Heart right ventricle (tissue), 16 donors: ENCODE measurements at places on chromosomes 5 and 9. TPM values are rescaled to one million over a fixed set of nuclear protein-coding genes. Genes with fewer than 3 reads are reported as not detected.

DNA sequence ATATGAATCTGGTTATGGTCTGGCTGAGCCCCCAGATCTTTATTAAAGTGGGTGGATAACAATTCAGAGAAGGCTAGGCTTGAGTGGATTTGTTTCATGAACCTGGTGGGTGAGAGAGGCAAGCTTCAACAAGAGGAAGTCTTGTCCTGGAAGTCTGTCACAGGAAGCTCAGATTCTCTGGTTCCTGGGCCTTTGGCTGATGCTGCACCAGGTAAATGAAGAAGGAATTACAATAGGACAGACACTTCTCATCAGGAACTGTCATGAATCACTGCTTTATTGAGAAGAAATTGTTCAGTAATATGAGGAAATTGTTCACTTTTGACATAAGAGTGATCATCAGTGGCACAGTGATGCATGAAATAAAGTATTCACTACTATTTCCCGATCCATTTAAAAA, 167.6 kb upstream of the ELL2 start:
- no peak for DNase-seq

- DNase-seq, result no peak
These were observed 447.2 kb downstream of the PDE4D start for GRCh38 chr5:59446356-59446755.

DNA sequence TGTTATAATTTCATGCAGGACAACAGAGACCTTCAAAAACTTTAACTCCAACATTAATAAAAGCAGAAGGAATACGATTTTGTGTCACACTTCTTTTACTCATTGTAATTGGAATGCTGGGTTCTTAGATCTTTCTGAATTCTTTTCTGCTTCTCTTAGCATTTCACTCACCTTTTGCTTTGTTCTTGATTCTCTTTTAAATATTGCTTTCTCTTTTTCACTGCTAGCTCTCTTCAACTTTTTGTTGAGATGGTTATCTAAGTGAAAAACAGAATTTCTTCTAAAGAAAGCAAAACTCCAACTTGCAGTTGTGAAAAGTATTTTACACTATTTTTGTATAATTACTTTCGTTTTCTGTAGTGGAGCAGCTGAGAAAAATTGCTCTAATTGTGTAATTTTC, 212.6 kb upstream of the KIF2A start:
- DNase-seq, result no peak

- no peak for DNase-seq
These were observed 111.8 kb upstream of the TLE1 start for GRCh38 chr9:81801190-81801589.

DNA sequence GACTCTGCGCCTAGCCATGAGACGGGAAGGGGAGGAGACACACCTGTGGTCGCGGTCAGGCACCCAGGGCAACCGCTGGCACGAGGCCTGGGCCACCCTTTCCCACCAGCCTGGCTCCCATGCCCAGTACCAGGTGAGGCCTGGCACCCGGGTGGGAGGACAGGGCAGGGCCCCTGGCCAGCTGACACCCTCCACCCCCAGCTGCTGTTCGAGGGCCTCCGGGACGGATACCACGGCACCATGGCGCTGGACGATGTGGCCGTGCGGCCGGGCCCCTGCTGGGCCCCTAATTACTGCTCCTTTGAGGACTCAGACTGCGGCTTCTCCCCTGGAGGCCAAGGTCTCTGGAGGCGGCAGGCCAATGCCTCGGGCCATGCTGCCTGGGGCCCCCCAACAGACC, 5.0 kb downstream of the MAMDC4 start:
- no peak for DNase-seq

DNA sequence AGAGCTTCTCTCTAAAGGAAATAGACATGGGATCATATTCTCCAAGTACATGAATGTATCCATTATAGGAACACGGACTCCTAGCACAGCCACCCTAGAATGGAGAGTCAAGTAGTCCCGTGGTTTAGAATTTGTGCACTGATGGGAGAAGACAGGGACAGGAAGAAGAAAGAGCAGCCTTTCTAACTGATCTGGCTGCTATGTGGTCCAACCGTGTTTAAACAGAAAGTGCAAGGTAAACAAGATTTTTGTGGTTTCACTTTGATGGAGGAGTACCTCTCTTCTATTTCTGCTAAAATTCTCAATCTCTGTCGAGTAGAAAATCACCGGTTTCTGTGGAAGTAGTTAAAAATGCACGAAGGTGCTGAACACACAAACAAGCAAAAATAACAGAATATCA, 171.3 kb downstream of the ST8SIA4 start:
- no peak for DNase-seq

- no peak for DNase-seq
These were observed 4.5 kb downstream of the PDE6A start for GRCh38 chr5:149940077-149940574.

DNA sequence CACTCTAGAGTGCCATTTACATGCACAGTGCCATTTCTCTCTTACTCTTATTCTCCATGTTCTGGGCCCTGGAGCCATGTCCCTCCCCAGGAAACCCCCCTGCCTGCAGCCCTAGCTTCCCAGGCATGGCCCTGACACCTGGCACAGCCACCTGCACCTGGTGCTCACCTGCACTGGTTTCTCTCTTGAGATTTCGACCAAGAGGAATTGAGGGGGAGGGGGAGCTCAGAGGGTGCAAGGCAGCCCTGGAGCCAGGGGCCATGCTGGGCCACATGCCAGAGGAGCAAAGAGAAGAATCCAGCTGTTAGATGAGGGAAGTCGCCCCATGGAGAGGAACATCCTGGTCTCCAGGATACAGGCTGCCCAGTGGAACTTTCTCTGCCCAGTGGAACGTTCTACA, 65.0 kb upstream of the RAPGEF1 start:
- DNase-seq, result no peak

DNA sequence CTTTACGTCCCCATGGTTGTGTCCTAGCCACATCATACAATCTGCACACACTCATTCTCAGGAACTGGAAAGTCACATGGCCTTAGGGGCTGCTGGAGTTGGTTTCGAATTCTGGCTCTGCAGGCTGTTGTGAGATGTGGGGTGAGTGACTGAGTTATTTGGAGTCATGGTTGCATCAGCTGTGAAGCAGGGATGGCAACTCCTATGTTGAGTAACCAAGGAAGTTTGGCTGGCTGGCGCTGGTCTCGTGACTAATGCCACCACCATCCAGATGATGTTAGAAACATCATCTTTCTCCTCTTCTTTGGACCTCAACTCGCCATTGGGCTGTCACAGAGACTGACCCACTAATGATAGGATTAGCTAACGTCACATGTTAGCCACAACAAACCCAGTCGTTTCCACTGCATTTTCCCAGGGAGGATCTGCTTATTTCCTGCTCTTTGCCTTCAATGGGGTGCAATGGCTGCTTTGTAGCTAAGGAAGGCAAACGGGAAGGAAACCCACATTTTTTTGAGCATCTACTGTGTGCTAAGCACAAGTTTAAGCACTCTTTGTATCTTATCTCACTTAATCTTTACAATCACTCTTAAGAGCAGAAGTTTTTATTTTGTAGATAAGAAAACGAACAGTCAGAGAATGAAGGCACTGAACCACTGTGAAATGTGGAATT, 78.1 kb upstream of the UBTD2 start:
- no peak for DNase-seq

The PCDHGC4 gene
- 2.8 TPM for total RNA-seq

The STX17 gene
- total RNA-seq, result 21.4 TPM

The SLC36A3 gene
- not detected for total RNA-seq

The INSL6 gene
- not detected for total RNA-seq

The SLC25A2 gene
- total RNA-seq, result 0.28 TPM

The AGGF1 gene
- total RNA-seq, result 20.6 TPM

The PMPCA gene
- 64.1 TPM for total RNA-seq
